ENCODE measurements at places on chromosomes 12 and 14. TPM values are rescaled to one million over a fixed set of nuclear protein-coding genes. Genes with fewer than 3 reads are reported as not detected.

The REM2 gene
- total RNA-seq, result 1.2 TPM

The WSCD2 gene
- 0.58 TPM for total RNA-seq

- DNase-seq, result no peak
Observed at GRCh38 chr14:57139173-57139572, 129.5 kb downstream of the EXOC5 start.

DNA sequence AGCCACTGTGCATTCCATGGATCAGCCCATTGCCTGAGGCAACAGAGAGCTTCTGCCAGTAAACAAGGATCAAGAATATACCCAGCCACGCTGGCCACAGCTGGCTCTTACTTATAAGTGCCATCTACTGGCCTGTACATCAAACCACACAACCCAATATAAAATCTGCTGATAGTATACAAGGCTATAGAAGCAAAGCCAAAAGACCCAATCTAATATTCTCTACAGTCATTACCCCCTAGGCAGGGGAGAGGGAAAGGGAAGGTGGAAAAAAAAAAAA lies 4.4 kb upstream of the FAM186B start:
- no peak for DNase-seq

DNA sequence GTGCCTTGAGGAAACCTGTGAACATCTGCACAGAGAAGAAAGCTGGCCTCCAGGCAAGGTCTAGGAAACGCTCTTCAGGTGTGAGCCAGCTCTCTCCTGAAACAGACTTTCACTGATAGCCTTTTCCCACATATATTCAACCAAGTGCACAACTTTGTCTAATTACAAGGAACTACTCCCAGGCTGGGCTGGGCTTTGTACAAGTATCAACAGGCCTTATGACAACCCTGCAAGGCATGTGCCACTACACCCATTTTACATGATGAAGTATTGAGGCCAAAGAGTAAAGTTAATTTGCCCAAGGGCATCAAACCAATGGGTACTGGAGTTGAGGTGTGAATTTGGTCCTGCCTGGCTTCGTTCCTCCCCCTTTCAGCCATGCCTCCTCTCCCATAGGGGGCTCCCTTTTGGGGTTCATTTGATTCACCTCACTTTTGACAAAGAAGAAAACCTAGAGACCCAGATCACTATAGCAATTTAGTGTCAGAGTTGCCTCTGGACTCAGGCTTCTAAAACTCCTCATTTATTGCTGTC lies 2.1 kb downstream of the CSRP2 start:
- DNase-seq, result no peak

GRCh38 chr14:103998027-103998426 lies 55.7 kb upstream of the RD3L start:
- no peak for DNase-seq

DNA sequence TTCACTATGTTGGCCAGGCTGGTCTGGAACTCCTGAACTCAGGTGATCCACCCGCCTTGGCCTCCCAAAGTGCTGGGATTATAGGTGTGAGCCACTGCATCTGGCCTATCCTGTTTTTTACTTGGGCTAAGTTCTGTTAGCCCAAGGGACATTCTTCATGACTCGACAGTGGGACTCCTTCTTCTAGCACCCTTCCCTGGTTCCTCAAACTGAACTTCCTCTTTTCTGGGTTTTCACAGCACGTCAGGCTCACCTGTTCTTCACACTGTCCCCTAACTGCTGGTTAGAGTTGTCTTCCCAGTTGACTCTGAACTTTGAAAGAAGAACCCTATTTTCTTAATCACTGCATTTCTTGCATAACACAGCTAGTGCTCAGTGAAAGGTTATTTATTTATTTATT lies 22.5 kb downstream of the CABP1 start:
- no peak for DNase-seq

GRCh38 chr12:119601877-119602733 lies 8.5 kb downstream of the TMEM233 start:
- DNase-seq, result no peak

- DNase-seq, result no peak
Observed at GRCh38 chr14:67528276-67528675, 4.8 kb upstream of the PLEKHH1 start.

GRCh38 chr14:42719391-42719790 lies 1112.7 kb downstream of the LRFN5 start:
- DNase-seq, result no peak

DNA sequence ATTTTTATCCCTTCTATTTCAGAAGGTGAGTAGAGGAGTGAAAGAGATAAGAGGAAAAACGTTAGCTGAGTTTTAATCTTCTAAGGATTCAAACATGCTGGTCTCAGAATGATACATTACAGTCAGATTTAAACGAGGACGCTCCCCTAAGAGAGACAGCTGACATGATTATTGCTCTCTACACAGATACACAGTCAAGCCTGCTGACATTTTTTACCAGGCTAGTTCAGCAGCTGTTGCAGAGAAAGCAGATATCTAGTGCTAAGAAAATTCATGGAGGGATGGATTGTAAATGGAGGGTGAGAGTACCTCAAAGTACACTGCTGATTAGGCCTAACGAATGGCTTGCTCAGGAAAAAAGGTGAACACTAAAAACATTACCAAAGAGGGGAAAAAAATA lies 31.9 kb upstream of the SOS2 start:
- DNase-seq, result no peak

DNA sequence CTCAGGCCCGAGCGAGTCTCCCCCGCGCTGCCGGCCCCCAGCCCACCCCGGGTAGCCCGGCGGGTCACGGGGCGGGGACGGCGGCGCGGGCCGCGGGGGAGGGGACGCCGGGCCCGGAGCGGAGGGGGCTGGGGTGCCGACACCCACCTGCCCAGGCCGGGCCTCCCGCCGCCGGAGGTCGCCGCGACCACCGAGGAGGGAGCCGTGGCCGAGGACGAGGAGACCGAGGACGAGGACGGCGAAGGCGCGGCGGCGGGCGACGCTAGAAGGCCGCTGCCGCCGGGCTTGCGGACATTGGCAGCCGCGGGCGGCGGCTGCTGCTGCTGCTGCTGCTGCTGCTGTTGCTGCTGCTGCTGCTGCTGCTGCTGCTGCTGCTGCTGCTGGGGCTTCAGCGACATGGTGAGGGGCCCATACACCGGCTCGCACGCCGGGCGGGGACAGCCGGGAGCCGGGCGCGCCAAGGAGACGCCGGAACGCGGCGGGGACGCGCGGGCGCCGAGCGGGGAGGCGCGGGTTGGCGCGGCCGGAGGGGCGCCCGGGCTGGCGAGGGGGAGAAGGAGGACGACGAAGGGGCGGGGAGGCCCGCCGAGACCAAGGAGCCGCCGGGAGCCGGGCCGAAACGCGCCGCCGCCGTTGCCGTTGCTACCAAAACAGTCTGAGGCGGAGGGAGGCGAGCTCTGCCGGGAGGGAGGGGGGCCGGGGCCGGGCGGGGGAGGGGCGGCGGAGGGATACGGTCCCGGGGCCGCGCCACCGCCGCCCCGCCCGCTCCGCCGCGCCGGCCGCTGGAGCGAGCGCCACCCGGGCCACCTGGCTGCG lies at the start of gene ATXN2:
Gene ATXN2, minus strand, starts transcription at position 679 of the 816 bp plus-strand sequence. Its CDS starts 281 bp downstream, at position 398.
- DNase-seq, result peak; percentile 77

GRCh38 chr12:110200124-110200417 lies 75.9 kb downstream of the IFT81 start:
- DNase-seq, result no peak

All from GM23338 (cell line).